Ecto neural progenitor cell (in vitro differentiated cells): ENCODE measurements at places on chromosomes 16 and 17.

DNA sequence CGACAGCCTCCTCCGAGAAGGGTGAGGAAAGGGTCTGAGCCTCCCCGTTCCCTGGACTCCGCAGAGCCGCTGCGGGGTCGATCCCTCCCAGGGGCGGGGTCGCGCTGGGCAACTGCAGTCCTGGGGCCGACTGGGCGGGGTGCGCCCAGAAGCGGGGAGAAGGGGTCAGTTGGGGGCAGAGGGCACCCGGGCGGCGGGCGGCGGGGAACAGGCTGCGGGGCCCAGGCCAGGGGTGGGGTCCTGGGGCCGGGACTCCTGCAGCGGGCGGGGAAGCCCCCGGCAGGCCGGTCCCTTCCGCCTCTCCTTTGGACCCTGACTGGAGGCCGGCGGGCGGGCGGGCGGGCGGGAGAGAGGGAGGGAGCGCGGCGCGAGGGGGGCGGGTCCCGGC is 352 bp downstream of the GGNBP2 start:
- DNase-seq: no peak

DNA sequence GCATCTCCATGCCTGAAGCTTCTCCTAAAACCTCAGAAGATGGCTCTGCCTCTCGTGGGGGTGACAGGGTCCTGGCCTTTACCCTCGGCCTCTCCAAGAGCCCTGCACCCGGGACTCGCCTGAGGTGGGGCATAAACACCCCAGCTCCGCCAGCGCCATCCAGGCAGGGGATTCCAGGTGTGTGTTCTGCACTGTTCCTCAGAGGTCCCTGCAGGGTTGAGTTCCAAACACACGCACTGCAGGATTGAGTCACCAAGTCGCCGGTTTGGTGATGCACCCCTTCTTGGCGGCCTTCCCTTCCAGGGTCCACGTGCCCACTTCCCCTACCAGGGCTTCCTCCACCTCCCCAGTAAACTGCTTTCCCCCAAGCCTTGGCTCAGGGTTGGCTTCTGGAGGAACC is 40.0 kb upstream of the RBFOX3 start:
- peak; percentile 41 for DNase-seq

DNA sequence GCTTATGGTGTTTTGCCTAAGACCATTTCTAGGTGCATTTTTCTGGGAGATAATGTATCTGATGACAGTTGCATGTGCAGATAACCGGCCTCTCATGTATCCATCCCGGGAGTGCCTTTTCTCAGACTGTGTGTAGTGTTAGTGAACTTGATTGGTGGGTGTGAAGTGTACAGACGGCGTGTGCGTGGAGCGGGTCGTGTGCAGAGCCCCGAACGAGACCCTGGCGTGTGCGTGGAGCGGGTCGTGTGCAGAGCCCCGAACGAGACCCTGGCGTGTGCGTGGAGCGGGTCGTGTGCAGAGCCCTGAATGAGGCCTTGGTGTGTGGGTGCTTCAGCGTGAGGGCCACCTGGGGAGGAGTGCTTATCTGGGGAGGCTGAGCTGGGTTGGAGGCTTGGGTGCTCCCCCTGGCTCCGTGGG is 28.9 kb upstream of the ZNF750 start:
- no peak for DNase-seq

DNA sequence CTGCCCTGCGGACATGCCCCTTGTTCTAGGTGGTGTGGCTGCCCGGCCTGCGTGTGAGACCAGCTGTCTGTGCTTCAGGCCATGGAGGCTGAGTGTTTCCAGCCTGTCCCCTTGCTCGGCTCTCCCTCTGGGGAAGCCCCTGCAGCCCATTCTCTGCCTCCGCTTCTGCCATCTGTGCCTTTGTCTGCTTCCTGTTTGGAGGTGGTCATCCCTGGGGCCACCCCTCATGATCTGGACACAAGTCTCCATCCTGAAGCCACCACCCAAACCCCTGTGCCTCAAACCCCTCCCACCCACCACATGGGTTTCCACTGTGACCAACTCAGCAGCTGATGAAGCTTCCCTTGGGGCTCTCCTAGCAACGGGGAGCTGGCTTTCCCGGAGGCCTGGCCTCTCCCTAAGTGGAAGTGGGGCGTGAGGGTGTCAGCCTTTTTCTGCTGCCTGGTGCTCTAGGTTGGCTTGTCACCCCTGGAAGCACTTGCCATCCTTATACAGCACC is 184.9 kb downstream of the SEC14L1 start:
- DNase-seq: peak; percentile 49

- no peak for DNase-seq
Observed at GRCh38 chr17:56262803-56263202, 109.5 kb downstream of the ANKFN1 start.

DNA sequence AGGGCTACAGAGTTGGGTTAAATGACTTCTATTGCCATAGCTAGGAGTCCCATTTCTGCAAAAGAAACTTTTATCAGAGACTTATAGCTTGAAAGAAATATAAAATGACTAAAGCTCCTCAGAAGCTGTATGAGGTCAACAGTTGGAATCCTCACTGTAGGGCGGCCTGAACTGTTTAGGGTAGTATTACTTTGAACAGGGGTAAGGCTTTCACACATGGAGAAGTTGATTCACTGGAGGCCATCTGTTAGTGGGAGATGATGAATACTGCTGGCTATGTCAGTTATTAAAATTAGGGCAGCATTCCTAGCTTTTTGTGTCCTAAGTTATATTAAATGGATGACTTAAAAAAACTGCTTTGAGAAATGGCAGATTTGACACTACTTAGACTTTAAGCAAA is 6.0 kb downstream of the TTC19 start:
- DNase-seq: no peak
